ENCODE measurements at places on chromosomes 3 and 15.

- no peak for DNase-seq
Observed at GRCh38 chr15:80436511-80437307, 32.5 kb downstream of the ARNT2 start.

DNA sequence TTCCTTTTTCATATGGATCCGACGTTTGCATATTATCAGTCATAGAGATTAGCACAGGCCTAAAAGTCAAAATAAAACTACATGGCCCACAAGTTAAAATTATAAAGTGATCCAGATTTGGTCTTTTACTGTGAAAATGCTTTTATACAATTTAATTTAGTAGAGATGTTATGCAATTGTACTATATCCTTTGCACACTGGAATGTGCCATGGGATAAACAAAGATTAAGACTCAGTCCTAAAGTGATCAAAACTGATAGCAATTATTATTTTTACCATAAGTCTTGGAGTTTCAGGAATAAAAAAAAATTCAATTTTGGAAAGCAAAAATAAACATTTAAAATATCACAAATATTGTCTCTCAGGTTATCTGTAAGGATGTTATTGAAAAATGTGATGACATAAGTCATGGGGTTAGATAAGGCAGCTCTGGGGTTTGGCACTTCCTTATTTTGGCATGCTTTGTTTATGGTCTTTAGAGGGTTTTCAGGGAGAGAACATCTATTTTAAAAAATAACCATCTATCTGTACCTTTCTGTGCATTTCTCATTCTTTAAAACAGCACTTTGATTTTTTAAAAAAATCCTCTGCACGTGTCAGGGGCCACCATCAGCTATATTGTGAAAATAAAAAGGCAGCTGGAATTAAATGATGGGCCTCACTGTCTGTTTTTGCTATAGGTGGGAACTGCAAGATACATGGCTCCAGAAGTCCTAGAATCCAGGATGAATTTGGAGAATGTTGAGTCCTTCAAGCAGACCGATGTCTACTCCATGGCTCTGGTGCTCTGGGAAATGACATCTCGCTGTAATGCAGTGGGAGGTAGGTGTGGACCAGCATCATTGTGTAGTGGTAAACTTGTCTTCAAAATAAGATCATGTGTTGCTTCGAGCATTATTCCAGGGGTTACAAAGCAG lies 67.3 kb downstream of the TGFBR2 start:
- no peak for DNase-seq

GRCh38 chr3:78221796-78222195 lies 1181.9 kb downstream of the ROBO2 start:
- DNase-seq, result no peak

DNA sequence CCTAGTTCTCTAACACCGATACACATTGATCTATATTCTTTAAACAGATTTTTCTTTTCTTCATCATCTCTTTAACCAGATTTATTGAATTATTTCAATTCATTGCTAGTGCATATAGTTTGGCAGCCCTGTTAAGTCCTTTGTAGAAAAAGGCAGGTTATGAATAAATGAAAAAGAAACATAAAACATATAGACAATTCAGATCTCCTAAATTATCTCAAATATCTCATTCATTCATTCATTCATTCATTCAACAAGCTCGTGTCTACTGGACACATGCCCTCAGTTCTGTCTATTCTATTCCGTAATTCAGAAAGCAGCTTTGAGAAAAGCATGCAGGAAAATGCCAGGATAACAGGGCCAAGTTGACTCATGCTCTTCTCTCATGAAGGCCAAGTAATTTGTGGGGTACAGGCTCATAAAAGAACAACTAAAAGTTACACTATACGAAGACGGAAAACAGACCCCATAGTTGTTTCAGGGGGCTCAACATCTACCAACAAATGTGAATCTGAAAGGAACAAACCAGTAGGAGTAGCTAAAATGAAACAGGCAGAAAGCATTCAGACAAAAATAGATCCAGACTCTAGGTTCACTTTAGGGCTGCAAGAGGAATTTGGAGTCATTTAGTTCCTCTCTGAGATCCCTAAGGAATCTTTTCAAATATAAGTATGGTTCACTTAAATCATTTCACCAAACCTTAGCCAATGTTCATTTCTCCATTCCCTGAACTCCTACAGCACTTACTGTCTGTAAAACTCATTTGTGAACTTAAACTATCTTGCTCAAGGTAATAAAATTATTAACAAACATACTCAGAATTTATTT lies 7.5 kb downstream of the ZNF148 start:
- no peak for DNase-seq

GRCh38 chr3:188021502-188022040 lies 132.4 kb upstream of the LPP start:
- DNase-seq, result peak; percentile 27

GRCh38 chr15:71529361-71529760 lies 281.0 kb upstream of the NR2E3 start:
- DNase-seq, result no peak

DNA sequence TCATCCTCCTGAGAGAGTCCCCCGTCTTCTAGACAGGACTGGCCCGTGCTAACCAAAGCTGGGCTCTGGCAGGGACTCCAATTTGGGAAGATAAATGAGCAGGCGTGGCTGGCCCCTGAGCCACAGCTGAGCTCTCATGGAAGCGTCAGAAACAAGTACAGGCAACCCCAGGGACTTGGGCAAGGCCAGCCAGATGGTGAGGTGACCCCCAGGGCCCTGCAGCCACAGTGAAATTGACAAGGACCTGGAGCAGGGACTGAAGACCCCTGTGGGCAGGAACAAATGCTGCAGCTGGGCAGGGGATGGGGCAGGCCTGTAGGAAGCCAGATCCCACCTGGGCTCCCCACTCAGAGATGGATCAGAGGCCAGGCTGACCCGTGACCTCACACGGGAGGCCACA lies 32.8 kb upstream of the CGNL1 start:
- no peak for DNase-seq

DNA sequence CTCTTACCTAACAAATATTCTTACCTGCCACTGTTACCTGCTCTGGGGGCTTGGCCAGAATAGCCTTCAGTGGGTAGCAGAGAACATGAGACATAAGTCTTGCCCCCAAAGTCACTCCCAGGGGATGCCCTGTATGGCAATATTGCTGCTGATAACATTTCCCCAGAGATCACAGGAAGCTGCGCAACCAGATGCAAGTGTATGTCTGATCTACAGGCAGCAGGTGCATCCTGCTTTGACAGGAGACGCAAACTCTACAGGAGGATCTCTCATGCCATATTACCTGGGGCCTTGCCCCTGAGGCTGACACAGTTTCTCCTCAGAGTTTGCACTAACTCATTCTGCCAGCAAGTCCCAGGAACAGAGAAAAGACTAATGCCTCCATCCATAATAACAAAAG lies 174.4 kb upstream of the LPP start:
- DNase-seq, result no peak

GRCh38 chr15:85452436-85452835 lies 72.0 kb downstream of the AKAP13 start:
- DNase-seq, result no peak

DNA sequence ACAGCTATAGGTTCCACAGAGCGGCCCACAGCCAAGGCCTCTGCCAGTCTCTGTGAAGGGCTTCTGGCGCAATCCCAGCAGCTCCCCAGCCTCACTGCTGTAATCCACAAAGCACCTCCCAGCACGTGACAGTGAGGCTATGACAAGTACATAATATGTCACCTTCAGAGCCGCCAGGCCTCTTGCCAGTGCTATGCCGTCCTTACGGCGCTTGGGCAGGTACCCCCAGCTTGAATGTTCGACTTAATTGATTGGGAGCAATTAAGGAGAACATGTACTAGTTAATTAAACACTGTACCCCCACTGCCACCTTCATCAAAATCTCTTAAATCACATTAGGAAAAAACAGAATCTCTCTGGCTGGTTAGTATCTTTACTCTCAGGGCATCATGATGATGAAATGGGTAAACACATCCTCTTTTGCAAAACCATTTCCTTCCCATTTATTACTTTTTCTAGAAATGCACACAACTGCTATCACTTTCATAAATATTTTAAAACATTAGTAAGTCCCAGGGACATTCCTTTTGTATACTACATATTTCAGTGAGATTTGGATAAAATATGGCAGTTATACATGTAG lies 169.9 kb downstream of the XXYLT1 start:
- DNase-seq, result no peak

- DNase-seq, result no peak
Observed at GRCh38 chr15:68560501-68561113, 18.2 kb upstream of the CORO2B start.

DNA sequence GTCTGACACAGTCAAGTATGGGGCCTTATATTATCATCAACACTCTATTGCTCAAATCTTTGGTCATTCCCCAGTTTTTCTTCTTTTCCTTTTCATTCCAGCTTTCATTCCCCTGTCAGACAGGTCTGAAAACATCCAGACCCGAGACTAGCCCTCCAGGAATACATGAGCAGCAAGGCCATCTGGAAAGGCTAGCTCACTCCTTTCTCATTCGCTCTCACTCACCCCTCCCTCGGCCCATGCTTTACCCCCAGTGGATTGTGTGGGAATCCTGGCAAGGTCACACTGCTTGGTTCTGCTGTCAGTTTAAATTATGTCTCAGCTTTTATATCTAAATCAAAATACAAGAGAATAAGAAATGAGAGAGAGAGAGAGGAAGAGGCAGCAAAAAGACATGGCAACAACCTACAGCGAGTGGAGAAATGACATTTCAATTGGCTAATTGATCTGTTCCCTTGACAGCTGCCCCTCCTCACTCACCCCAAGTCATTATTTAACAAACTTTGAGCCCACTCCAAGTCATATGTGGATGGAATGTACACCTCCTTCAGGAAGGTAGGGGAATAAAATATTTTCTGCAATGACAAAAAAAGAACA lies 962.2 kb downstream of the TUSC7 start:
- DNase-seq, result no peak

GRCh38 chr3:158896729-158897128 lies 94.9 kb downstream of the MFSD1 start:
- no peak for DNase-seq

- DNase-seq, result no peak
Observed at GRCh38 chr15:71248386-71248785, 133.1 kb downstream of the THSD4 start.

GRCh38 chr15:39131609-39132008 lies 449.3 kb upstream of the THBS1 start:
- no peak for DNase-seq

DNA sequence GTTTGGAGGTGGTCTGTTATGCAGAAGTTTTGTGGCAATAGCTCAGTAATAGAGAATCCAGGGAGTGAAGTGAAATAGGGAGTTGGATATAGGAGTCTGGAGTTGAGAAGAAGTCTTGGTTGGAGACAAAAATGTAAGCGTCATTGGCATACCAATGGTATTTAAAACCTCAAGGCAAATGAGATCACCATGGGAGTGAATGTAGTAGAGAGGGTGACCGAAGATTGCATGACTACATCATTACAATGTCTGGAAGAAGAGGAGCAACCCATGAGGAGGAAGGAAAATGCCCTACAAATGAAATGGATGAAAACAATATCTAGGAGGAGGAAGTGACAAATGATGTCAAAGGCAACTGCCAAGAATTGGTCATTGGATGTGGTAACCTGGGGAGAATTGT lies 54.4 kb downstream of the CNTN4 start:
- no peak for DNase-seq

DNA sequence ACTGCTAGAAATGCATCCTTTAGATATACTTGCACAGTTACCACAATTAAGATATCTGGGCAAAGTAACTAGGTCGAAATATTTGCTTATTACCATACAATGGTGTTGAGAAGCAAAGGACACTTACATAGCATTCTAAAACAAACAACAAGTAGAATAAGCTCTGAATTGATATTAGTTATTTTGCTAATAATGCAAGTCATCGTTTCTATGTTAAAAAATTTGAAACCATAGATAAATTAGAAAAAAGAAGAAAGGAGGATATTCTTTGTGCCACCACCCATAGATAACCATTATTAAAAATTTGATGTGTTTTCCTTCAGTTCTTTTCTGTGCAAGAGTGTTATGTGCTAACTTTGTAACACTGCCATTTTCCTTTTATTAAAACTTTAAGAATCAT lies 435.3 kb downstream of the RBMS3 start:
- DNase-seq, result no peak

- no peak for DNase-seq
Observed at GRCh38 chr15:29686079-29686425, 136.2 kb downstream of the TJP1 start.

- no peak for DNase-seq
Observed at GRCh38 chr3:125116311-125117080, 60.7 kb upstream of the HEG1 start.

- no peak for DNase-seq
Observed at GRCh38 chr3:9137676-9138075, 111.8 kb downstream of the SRGAP3 start.

DNA sequence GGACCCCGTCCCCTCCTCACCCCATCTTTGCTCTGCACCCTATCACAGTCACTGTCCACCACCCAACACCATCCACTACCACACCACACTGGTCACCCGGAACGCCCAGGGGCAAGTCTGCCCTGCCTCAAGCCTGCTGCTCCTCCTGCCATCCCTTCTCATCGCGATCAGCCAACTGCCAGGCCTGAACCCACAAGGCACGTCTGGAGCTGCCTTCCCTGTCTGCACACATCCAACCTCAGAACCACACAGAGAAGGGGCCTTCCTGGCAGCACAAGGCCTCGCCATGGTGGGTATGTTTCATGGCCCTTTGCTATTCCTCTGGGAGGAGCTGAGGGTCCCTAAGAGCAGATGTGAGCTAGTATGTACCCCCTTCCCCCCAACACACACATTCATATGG lies 3.4 kb upstream of the DUSP7 start:
- no peak for DNase-seq

DNA sequence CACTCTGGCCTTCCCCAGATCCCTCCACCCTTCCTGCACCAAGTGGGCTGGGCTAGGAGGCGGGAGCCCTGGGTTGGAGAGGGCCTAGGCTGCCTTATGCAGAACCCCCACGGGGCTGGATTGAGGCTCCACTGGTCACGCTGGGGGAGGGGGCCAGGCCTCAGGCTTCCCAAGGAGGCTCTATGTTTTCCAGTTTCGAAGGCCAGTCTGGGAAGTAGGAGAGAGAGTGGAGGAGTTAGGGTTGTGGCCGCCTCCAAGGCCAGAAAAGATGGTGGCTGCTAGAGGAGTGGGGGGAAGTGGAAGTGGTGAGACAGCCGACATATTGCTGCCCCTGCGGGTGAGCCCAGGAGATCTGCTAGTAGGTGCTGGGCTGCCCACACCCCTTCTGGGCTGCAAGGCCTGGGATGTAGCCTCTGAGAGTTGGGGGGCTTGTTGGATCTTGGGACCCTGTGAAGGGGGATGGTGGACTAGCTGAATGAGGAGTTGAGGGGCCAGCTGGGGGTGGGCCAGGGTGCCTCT lies 1.2 kb downstream of the GNAI2 start:
- peak; percentile 37 for DNase-seq

DNA sequence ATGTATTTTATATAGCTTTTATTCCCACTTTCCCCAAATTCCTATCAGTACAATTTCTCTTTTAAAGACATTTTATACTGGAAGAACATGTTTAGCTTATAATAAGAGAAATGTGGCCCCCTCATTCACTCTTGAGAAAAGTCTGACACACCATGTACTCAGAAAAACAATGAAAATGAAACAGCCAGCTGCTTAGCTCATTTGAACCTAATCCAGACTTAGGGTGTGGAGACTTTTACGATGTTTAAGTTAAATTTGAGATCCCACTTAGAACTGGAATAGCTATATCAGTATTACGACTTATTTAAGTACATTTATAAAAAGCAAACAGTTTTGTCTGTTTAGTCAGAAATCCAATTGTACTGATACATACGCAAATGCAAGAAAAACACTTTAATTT lies 252.3 kb upstream of the ARRDC4 start:
- DNase-seq, result no peak

Measured in GM23338 (cell line).